Stimulated activated CD4-positive, alpha-beta T cell treated with anti-CD3 and anti-CD28 coated beads, Interleukin-1b, Interleukin-23, amount 100 ng/mL, for 1 hour (primary cell): ENCODE measurements at places on chromosomes 6 and 20.

- no peak for DNase-seq
Measured at GRCh38 chr20:32447136-32448027, 89.3 kb downstream of the ASXL1 start.

- no peak for DNase-seq
Measured at GRCh38 chr20:39878320-39878719, 810.7 kb downstream of the MAFB start.

DNA sequence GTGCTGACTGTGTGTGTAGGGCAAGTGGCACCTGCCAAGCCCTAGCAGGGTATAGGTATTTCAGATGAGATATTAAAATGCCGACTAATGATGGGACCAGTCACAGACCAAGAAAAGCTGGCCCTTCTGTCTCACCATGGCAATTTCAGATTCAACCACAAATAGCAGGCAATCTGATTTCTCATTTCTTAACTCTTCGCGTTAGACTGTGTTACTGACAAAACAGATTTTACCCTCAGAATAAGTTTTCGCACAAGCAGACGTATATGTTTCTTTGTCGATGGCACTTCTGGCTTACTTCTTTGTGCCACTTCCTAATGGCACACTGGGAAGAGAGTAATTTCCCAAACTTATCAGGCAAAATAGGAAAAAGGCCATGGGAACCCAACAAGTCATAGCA, 58.7 kb downstream of the CAP2 start:
- DNase-seq = no peak

DNA sequence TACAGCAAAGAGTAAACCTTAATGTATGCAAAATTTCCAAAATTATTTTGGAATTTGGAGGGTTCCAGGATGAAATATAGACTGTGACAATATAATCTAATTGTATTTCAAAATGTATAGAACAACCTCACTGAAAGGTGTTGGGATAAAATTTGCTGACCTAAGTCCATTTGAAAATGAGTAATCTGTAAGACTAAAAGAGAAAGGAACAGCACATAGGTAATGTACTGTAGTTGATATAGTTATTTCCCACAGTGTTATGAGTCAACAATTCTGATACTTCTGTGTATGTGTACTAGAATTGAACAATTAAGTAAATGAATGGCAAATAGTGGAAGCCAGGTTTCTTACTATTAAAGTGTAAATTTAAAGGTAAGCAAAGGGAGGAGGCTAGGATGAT, 23.8 kb upstream of the ELOVL4 start:
- DNase-seq = no peak

- no peak for DNase-seq
Measured at GRCh38 chr6:11711984-11712711, 66.5 kb downstream of the ADTRP start.

DNA sequence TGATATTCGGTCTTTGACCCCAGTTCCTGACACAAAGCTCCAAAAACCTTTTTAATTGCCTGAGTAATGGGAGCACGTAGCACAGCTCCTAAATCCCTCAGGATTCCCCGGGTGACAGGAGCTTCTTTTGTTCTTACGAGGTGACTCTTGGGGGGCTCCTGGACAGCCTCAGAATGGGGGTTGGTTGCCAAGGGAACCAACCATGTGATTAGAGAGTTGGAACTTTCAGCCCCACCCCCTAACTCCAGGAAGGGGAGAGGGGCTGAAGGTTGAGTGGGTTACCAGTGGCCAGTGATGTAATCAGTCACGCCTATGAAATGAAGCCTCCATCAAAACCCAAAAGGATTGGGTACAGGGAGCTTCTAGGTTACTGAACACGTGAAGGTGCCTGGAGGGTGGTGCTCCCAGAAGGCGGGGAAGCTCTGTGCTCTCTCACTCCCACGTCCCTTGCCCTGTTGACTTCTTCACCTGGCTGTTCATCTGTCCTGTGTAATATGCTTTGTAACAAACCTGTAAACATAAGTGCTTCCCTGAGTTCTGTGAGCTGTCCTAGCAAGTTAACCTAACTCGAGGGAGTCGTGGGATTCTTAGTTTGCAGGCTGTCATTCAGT, 89.5 kb downstream of the CHMP4B start:
- DNase-seq = no peak

GRCh38 chr6:81172056-81172740, 580.3 kb downstream of the TENT5A start:
- no peak for DNase-seq

DNA sequence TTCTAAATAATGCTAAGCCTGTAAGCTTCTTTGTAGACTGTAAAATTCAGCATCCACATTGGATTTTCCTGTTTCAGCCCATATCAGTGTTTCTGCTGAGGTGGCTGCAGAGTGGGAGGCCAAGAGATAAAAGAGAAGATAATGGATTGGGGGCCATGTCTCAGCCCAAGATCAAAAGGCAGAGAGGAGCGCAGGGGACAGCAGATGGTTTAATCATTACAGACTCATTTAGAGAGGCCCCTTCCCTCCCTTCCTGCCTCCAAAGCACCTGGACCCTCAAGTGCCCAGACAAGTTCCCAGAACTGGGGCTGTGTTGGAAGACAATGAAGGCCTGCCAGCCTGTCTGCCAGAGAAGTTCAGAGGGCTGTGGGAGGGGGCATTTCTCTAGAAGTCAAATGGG, 20.4 kb upstream of the CTNNBL1 start:
- DNase-seq = no peak
